ENCODE measurements at places on chromosomes 3 and 15.

GRCh38 chr3:133246119-133246518 lies 153.7 kb upstream of the BFSP2 start:
- no peak for DNase-seq

- DNase-seq: peak; percentile 72
These were observed 19.3 kb upstream of the GPX1 start for GRCh38 chr3:49377483-49377882.

DNA sequence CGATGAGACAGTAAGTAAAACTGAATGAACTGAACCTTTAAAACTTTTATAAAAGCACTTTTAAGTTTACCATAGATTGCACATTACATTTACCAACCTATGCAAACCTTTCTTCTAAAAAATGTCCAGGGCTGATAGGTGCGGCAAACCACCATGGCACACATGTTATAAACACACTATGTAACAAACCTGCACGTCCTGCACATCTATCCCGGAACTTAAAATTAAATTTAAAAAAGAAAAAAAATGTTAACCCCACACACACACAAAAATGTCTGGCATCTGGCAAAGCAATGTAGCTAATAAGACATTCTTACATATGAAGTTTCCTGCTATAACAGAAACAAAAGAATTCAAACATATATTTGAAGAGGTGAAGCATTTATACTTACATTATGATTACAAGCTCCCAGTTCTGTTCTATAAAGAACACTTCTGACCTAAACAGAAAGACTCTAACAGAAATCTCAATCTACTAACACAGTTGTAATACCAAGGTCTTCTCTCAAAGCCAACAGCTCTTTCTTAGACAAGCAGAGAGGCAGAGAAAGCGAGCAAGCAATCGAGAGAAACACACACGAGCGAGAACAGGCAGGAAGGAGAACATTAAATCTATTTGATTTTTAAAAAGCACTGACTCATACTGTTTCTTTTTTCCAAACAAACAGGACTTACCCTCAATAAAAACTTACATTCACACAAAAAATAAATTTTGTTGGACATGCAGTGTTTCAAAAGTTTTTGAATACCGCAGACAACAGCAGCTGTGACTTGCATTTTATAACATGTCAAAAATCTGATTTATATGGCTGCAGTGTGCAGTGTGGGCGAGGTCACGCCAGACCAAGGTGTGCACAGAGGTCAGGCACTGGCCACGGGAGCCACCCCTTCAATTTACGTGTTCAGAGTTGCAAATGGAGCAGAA lies at the start of gene NRG4:
TSS of gene NRG4 (minus strand) at position 798 of the 925 bp plus-strand sequence. CDS start 1,194 bp downstream, outside the sequence.
- DNase-seq: peak; percentile 40

DNA sequence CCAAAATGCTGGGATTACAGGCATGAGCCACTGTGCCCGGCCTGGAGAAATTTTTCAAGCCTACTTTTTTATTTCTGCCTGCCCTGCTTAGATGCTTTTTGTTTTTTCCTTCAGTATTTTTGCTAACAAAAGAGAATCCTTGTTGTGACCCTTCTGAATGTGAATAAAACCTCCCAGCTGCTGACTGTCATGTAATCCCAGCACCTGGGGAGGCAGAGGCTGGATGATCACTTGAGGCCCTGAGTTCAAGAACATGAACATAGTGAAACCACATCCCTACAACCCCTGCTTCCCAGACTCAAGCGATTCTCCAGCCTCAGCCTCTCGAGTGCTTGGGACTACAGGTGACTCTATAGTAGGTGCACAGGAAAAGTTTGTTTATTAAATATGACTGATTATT lies 84.9 kb downstream of the SOX2 start:
- no peak for DNase-seq

DNA sequence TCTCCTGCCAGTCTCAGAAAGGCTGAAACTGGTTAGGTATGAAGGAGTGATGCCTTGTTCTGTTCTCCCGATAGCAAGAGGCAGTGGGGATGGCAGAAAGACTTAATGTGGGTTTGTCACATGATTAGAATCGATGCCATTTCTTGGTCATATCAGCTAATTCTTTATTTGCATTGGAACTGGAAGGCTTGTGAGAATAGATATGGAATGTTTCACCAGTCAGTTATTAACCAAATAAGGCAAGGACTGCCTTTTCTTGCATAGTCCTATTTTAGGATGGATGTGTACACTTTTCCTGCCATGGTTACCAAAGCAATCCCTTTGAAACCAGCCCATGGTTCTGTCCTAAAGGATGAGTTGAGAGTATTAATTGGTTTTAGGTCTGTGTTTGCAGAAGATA lies 33.7 kb downstream of the FILIP1L start:
- DNase-seq: no peak

- no peak for DNase-seq
These were observed 33.1 kb downstream of the PRR20G start for GRCh38 chr3:127254730-127255129.

- DNase-seq: no peak
These were observed 44.3 kb upstream of the GCNT3 start for GRCh38 chr15:59567324-59567723.
